WTC11 (cell line): ENCODE measurements at places on chromosomes 12 and 14.
A peak's percentile ranks its signal among the peaks of the same experiment; 100 is the strongest.

DNA sequence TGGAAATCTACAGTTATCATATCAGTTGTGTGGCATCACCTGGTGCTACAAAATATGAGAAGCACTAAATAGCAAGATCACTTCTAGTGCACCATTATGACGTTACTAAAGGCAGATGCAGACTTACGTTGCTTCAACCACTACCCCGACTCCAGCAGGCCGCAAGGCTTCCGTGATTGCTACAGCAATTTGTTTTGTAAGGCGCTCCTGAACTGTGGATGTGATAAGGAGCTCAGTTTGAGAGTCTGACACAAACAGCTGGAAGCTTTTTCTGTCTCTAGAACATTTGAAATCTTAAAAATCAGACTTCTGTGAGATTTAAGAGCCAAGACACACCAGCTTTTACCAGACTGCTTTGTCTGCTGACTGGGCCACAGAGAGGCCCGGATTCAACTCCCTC lies 57.0 kb downstream of the GCH1 start:
- DNase-seq: no peak

- no peak for DNase-seq
Observed at GRCh38 chr14:104102282-104102914, 16.9 kb downstream of the ASPG start.

GRCh38 chr14:24110060-24110459 lies 4.5 kb upstream of the DCAF11 start:
- DNase-seq: no peak

- no peak for DNase-seq
Observed at GRCh38 chr12:131164096-131164872, 210.6 kb downstream of the ADGRD1 start.

DNA sequence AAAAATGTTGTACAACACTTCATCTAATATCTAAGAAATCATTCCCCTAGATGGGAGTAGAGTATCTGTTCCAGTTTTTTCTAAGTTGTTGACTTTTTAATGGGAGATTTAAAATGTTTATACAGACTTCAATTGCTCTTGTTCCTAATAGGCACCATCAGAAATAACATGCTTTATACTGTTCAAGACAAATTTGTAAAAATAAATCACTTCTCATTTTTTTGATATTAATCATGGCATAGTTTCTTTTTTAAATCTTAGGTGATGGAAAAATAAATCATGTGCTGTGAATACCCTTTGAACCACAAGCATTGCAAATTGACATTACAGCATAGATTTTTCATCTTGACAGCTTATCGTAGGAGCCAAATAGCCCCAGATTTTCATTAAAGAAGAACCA lies 473.5 kb upstream of the MGAT4C start:
- no peak for DNase-seq

DNA sequence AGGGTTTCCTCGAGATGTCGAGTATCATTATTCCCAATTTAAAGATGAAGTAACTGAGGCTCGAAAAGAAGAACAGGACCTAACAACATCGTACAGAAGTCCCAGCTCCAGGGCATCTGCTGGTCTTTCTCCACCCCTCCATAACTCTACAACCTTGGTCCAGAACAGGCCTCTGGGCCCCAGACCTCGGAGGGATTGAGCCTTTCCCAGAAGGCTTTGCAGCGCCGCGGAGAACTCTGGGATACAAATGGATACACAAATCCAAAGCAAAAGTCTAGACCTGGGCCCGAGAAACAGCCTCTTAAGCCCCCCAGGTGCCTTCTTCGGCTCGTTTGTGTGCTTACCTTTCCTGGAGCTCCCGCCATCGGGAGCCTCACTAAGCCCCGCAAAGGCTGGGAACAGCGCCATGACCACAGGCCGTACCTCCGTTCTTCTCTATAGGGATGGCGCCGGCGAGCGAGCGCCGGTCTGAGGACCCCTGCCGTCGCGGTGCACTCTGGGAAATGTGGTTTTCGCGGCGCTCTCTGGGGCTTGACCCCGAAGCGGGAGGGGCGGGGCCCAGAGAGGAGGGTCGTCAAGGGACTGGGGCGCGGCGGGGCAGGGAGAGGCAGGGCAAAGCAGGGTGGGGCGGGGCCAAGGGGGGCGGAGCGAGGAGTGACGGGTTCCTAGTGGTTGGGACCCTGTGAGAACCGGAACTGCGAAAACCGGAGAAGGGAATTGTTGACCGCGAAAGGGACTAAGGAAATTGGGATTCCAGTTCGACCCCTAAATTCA lies at the start of gene NRDE2:
NRDE2 (minus strand) TSS at position 445 of the 774 bp plus-strand sequence; CDS start at position 408, 37 bp downstream.
- DNase-seq: peak; percentile 100

DNA sequence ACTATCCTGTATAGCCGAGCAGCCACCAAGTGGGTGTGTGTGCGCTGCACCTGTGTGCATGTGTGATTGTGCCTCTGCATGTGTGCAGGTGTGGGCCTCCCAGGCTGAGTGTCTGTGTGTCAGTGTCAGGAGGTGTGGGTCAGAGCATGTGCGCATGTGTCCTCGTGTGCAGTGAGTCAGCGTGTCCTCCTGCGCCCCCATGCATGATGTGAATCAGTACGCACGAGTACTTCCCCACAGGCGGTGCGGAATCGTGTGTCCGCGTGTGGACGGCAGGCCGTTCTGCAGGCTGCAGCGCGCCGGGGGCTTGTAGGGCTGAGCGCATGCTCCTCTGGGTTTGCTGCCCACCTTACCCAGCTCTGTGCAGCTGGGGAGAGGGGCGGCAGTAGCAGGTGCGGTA lies 34.2 kb downstream of the DTX1 start:
- no peak for DNase-seq

DNA sequence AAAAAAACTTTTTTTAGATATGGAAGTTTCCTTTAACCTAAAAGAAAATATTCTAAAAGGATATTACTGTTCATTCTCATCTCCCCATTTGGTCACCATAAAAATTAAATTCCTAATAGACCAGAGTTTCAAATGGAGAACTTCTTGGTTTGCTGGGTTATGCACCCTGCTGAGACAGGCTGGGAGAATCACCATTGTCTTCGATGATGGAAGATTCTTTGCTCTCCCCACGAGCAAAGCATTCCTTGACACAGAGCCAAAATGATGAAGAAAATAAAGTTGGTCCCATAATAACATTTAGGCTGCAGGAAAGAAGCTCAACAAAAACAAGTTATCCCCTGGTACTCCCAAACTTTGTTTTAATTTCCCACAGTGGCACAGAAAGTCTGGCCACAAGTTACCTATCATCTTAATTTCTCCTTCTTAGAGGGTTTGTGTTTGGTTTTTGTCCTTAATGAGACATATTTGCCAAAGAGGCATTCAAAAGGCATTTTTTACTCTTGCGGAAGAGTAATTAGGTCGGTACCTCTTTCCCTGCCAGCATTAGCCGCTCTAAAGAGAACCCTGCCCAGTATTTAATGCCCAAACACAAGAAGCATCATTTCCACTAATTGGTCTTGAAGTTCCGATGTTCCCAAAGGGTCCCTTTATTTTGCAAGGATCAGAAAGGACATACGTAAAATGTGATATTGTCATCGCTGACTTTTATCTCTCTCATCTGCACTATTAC lies 4.8 kb downstream of the DIO2 start:
- DNase-seq: no peak

DNA sequence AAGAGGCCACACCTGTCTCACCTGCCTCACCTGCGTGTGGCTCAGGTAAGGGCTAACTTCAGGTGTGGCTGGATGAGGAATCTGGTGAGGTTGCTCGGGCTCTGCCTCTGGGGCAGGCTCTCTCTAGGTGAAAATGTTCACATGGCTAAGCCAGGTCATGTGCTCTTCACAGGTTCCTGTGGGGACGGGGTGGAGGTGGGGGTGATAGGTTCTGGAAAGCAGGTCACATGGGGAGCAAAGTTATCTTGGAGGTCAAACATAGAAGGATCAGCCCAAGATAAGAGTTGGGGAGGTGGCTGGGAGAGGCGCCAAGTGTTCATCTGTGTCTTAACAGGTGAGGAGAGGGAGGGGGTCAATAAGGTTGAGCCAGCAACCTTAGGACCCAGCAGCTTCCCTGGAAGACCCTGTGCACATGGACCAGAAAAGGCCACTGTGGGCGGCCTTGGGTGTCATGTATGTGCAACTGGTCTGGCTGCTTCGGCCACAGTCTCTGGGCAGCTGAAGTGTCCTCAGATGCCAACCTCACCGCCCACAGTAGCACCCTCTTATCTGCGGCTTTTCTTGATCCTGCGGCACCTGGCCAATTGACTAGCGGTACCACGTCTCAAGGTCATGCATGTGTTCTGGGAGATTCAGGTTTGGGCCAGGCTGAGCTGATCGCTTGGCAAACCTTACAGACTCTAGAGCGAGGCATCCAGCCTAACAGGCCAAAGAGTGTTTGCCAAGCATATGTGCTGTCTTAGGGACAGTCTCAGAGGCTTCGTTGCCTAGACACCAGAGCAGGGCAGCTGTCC lies 60.5 kb downstream of the CACNA1C start:
- DNase-seq: no peak

DNA sequence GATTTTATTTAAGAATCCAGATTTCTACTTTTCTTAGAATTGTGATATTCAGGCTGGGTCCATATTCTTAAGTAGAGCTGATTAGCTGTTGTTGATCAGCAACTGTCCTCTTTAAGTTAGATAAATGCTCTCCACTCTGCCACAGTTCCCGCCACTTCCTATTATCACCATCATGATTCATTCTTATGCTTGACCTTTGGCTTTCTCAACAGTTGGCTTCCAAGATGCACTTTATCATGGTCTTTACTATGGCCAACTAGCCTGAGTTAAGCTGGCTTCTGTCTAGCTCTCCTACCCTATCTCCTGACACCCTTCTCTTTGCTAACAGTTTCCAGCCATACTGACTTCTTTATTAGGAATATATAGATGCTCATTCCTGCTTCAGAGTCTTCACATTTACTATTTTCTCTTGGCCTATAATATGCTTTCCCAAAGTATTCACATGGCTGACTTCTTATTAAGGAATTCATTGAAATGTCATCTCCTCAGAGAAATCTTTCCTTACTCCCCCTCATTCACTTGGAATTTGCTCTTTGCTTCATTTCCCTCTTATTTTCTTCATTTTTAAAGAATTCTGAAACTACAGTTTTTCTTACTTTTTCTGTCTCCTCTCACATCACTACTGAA lies 149.0 kb upstream of the IGF1 start:
- DNase-seq: no peak

GRCh38 chr14:76595266-76595665 lies 166.0 kb upstream of the VASH1 start:
- no peak for DNase-seq

DNA sequence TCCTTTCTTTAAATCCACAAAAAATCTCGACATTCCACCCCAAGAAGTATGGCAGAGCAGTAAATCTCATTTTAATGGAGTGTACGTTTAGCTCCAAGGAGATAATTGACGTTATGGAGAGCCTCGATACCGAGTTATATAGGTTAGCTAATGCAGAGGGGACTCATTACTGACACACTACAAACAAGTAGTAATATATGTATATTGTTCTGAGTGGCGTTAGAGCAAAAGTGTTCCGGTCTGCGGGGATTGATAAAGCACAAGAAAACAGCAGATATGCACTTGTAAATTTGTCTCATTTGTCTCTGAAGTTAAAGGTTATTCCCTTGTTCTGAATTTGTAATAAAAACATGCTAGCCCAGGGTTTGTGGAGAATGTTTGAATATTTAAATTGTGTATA lies 84.1 kb downstream of the BCL11B start:
- no peak for DNase-seq

DNA sequence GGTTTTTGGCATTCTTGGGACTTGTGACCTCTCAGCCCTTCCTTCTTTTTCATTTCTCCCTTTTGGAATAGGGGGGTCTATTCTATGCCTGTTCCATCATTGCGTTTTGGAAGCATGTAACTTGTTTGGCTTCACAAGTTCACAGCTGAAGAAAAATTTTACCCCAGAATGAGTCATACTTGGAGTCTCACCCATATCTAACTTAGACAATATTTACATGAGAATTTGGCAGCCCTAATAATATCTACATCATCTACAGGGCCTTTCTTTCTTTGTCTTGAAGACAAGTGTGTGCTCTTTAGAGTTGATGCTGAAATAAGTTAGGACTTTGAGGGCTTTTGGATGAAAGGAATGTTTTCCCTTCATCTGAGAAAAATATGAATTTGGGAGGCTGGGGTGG lies 1312.9 kb upstream of the FLRT2 start:
- no peak for DNase-seq

DNA sequence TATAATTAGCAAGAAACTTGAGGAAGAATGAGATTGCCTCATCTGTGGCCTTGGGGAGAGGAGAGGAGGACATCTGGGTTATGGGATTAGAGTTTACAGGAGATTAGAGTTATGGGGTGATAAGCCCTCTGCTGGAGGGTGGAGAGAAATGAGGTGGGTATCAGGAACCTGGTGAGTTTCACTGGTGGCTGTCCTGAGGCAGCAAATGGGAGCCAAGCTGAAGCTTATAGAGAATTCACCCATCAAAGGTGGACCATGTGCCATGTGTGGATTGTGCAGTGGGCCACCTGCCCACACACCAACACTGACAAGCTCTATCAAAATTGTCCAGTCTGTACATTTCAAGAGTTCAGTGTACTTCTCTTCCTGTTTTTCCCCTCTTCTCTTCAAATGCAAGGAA lies 135.3 kb downstream of the AEBP2 start:
- DNase-seq: no peak
